ENCODE measurements at places on chromosomes 16 and 17.

DNA sequence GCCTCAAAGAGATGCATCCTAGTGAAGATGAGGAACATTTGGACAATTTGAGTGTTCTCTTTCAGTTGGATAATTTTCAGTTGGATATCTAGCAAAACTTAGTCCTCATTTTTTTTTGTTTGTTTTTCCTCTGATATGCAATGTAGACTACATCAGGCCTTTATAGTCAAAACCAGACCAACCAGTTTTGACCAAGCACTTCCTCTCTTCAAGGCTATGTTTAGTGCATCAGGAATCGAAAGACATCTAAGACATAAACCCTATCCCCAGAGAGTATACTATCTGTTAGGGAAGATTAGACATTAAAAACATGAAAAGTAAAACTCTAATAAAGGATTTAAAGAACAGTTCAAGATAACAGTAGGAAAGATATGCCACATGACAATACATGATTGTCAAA lies 256.1 kb downstream of the IRX3 start:
- DNase-seq, result no peak

- no peak for DNase-seq
Observed at GRCh38 chr16:71421911-71422310, 19.9 kb downstream of the TLE7 start.

DNA sequence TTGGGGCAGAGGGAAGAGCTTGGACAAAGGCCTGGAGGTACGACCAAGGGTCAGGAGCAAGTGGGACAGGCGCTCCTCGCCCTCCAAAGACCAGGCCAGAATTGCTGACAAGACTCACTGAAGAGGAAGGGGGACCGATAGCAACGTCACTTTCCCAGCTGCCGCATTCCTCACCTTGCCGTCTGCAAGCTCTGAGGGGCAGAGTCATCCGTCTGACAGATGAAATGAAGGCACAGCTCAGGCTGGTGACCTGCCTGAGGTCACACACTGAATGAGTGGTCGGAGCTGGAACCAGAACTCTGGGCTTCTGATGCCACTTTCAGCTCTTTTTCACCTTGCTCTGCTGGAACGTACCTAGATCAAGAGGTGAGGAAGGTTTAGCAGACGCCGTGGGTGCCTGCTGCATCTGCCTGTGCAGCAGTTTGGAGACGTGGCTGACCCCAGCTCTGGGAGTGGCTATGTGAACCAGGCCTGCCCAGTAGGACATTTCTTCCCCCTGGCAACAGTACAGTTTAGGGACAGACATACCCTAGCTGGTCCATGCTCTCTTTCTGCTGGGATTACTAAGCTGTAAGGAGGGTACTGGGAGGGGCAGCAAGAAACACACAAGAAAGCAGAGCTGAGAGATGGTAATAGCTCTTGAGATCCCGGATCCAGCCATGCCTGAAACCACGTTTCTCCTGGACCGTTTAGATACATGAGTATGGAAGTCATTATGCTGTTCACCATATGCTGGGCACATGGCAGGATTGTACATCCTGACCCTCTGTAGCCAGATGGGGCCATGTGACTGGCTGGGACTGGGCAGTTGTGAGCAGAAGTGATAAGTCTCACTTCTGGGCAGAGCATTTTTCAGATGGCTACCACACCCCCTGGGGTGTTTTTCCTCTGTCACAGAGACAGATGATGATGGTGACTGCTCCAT lies 50.9 kb downstream of the IL21R start:
- DNase-seq, result no peak

DNA sequence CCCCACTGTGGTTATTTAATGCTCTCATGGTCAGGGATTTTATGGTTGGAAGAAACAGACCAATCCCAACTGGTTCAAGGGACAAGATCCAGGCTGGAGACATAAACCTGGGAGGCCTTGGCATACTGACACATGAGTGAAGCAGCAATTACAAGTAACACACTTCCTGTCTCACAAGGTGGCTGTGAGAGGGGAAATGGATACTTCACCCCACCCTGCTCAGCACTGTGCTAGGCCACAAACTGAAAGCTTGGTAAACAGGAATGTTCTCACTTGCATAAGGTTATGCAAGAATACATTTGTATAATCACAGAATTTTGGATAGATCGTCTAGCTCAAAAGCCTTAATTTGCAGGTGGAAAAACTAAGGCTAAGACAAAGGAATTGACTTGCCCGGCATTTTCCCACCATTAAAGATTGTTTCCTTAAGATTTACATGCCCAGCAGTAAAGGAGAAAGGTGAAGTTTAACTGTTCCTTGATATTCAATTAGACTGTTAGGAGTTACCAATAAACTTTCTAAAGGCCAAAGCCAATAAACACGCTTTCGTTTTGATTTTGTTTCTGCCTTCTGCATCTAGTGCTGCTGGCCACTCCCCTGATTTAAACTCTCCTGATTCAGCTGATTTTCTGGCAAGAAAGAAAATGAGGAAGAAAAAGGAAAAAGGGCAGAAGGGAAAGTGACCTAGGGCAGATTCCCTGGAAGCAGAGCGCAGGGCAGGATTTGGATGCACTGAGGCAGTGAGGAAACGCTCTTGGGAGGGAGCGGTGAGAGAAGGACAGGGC lies 215.6 kb upstream of the CDH5 start:
- DNase-seq, result no peak

GRCh38 chr16:4788910-4789309 lies 765 bp upstream of the SEPTIN12 start:
- no peak for DNase-seq

DNA sequence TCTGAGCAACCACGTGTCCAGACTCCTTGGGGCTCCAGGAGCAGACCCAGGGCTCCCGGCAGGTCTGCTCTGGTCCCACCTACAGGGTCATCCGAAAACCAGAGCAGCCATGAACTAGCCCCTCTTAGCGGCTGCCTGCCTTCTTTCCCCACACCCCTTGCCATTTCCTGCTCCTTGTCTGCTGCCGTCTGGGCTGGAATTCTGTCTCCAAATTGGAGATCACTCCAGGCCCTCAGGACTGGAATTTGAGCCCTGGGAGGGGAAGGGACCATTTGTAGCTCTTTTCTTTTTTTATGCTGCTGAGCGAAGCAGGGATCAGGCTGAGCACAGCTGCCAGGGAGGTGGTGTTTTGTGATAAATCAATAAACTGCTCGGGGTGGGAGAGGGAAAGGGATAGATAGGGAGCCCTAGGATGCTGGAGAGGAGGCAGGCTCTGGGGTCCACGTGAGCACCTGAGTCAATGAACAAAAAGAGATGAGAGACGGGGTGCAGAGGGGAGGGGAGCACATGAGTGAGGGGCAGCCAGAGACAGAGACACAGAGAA lies 257.5 kb downstream of the ENGASE start:
- no peak for DNase-seq

- no peak for DNase-seq
Observed at GRCh38 chr16:17241264-17241835, 229.4 kb downstream of the XYLT1 start.

GRCh38 chr16:31250782-31251384 lies 8.9 kb upstream of the ITGAM start:
- DNase-seq, result no peak

DNA sequence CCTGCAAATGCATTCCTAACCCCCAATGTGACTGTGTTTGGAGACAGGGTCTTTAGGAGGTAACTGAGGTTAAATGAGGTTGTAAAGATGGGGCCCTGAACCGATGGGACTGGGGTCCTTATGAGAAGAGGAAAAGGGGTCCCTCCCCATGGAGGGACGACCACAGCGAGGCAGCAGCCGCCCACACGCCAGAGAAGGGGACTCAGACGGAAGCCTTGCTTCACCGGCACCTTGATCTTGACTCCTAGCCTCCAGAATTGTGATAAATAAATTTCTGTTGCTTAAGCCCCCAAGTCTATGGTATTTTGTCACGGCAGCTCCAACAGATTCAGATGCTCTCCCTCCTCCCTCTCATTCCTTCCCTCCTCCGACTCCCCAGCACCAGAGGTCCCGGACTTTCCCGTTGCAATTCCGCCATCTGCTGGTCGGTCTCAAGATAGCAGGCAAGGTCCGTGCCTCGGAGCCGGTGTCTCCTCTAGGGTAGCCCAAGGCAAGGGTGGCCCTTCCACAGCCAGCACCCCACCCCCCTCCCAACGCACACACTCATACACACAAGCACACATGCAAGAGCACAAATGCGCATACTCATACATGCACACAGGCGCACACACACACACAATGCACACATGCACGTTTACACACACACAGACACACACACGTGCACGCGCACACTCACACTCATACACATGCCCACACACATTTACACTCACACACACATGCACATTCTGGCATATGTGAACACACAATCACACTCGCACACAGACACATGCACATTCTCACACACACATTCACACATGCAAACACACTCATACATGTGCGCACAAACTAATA lies 23.1 kb upstream of the C16orf78 start:
- no peak for DNase-seq

GRCh38 chr17:39139561-39139960 lies 11.9 kb downstream of the PLXDC1 start:
- no peak for DNase-seq

DNA sequence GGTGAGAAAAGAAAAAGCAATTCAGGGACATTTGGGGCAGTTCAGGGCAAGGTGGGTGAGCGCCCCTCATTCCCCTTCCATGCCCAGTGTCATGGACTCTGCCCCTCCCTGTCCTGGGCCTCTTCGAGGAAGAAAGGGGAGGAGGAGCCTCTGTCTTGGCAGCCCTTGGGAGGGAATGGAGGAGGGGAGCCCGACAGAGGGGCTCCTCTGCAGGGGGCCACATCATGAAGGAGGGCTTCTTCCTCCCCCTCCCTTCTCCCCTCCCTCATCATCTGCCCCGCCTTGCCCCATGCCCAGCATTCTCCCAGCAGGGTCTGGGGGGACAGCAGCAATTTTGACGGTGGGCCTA lies 33.2 kb upstream of the TAC4 start:
- DNase-seq, result no peak

- peak; percentile 50 for DNase-seq
Observed at GRCh38 chr17:980406-981291, 1.1 kb upstream of the NXN start.

DNA sequence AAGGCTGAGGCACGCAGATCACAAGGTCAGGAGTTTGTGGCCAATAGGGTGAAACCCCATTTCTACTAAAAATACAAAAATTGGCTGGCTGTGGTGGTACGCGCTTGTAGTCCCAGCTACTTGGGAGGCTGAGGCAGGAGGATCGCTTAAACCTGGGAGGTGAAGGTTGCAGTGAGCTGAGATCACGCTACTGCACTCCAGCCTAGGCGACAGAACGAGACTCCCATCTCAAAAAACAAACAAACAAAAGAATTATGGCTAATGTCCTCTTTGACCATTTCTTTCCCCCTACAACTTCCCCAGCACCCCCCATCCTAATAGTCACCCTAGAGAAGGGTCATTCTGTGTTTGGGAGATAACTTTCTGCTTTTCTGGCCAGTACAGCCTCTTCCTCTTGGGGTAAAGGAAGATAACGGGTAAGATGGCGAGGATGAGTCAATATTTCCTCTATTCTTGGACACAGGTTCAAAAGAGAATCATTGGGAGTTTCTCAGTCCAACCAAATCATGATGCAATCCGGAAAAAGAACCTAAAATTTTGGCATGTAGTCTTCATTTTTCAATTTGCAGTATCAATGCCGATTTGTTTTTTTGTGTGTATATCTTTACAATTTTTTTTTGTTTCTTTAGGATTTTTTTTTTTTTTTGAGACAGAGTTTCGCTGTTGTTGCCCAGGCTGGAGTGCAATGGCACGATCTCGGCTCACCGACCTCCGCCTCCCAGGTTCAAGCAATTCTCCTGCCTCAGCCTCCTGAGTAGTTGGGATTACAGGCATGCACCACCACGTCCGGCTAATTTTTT lies 107.6 kb upstream of the MED13 start:
- no peak for DNase-seq

GRCh38 chr17:63476459-63476853 lies 405 bp upstream of the ACE start:
- DNase-seq, result no peak
